ENCODE measurements at places on chromosomes 7 and 10. TPM values are rescaled to one million over a fixed set of nuclear protein-coding genes. Genes with fewer than 3 reads are reported as not detected.

The OR2A12 gene
- total RNA-seq = not detected

The ESYT2 gene
- 60.8 TPM for total RNA-seq

The AQP1 gene
- 117 TPM for total RNA-seq

GRCh38 chr10:32929634-32930033 lies 28.4 kb downstream of the ITGB1 start:
- H3K27ac ChIP-seq = peak overlapping the region; percentile 42
- H3K4me3 ChIP-seq = no peak overlapping the region
- peak; percentile 50 for DNase-seq
- no peaks in the 10 kb centered on the region for H3K4me1 ChIP-seq
- H3K36me3 ChIP-seq = no peaks in the 10 kb centered on the region
- H3K27me3 ChIP-seq = no peaks in the 10 kb centered on the region

DNA sequence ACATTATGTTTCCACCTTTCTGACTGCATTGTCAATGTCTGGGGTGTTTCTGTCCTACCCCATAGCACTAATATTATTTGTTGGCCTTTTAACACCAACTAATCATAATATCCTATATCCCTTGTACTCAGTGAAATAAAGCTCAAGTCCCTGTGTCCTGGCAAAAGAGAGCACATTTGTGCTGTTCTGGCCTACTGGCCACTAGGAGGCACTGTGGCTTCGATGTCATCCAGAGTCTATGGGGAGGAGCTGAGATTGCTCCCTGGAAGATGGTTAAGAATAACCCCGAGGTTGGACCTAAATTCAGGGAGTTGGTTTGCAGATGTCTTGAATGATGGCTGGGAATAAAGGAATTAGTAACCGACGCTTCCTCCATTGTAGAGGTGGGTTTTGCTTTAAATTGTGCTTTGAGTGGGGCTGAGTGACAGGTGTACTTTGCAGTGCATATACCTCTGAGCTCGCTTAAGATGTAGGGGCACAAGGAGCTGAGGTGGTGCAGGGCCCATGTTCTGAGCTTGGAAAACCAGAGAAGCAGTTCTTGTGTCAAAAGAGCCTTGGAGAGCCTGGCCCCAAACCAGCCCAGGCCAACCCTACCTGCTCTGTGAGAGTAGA lies 191.2 kb upstream of the PRSS1 start:
- H3K4me1 ChIP-seq = no peaks in the 10 kb centered on the region
- H3K4me3 ChIP-seq = no peak overlapping the region
- no peak overlapping the region for H3K27ac ChIP-seq
- no peaks in the 10 kb centered on the region for H3K27me3 ChIP-seq

DNA sequence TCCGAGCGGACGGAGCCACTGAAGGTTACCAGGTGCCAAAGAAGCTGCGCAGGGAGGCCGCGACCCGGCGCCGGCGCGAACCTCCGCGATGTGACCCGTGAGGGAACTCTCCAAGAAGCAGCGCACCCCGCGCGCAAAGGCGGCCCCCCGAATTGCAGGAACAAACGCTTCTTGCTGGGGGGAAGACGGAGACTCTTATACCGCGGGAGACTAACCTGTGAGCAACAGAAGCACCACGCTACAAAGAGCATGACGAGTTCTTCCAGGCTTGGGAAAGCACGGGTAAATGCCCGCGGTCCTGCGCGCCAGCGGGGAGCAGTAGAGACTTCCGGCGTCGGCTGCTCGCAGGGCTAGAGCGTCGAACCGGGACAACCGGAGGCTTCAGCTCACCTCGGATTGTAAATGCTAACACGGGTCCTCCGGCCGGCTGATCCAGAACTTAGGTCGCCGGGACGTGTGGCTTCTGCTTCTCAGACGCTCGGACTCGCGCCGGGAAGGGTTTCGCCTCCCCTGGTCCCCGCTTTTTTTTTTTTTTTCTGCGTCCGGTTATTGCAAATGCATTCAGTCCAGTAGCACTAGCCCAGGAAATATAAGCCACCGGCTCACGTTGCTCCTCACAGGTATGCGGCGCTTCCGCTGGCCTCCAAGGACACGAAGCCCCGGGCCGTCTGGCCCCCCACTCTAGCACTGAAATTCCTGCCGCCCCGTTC lies at the start of gene COA1:
COA1 (minus strand) TSS at position 310 of the 710 bp plus-strand sequence. CDS start 80,909 bp downstream, outside the sequence.
- no peaks in the 10 kb centered on the region for H3K4me1 ChIP-seq
- H3K4me3 ChIP-seq = peak within 1 kb of the TSS; percentile 51
- H3K27ac ChIP-seq = peak within 1 kb of the TSS; percentile 72
- no peaks in the 10 kb centered on the region for H3K36me3 ChIP-seq

DNA sequence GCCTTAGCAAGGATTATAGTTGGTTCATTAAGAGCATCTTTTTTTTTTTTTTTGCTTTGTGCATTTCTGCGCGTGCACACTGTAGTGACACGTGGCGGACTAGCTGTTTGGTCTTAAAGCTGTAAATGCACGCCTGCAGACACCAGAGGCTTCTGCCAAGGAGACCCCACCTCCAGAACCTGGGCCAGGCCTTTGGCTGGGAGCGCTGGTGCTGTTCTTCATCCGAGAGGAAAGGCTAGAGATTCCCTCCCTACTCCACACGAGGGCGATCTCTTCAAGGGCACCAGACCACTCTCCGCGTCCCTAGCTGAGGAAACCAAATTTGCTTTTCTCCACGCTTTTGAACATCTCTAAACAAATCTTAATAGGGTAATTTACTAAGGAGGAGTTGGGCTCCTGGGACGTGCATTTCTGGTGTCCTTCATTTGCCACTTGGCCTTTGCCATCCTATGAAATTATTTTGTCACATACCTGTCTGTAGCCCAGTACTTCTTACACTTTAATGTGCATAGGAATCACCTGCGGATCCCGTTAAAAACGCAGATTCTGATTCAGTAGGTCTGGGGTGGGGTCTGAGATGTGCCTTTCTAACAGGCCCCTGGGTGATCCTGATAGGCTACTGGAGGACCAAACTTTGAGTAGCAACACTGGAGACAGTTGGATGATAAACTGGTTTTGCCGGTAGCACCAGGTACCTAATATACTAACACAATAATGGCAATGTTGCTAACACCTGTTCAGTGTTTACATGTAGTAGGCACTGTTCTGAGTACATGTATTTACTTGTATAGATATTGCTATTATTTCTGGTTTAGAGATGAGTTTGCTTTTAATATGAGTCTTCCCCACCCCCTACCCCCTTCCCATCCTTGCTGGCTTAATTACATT lies 1.3 kb upstream of the SLC26A5 start:
- no peaks in the 10 kb centered on the region for H3K36me3 ChIP-seq
- H3K4me1 ChIP-seq = no peaks in the 10 kb centered on the region
- H3K4me3 ChIP-seq = no peak overlapping the region
- no peaks in the 10 kb centered on the region for H3K27me3 ChIP-seq
- DNase-seq = peak; percentile 59

DNA sequence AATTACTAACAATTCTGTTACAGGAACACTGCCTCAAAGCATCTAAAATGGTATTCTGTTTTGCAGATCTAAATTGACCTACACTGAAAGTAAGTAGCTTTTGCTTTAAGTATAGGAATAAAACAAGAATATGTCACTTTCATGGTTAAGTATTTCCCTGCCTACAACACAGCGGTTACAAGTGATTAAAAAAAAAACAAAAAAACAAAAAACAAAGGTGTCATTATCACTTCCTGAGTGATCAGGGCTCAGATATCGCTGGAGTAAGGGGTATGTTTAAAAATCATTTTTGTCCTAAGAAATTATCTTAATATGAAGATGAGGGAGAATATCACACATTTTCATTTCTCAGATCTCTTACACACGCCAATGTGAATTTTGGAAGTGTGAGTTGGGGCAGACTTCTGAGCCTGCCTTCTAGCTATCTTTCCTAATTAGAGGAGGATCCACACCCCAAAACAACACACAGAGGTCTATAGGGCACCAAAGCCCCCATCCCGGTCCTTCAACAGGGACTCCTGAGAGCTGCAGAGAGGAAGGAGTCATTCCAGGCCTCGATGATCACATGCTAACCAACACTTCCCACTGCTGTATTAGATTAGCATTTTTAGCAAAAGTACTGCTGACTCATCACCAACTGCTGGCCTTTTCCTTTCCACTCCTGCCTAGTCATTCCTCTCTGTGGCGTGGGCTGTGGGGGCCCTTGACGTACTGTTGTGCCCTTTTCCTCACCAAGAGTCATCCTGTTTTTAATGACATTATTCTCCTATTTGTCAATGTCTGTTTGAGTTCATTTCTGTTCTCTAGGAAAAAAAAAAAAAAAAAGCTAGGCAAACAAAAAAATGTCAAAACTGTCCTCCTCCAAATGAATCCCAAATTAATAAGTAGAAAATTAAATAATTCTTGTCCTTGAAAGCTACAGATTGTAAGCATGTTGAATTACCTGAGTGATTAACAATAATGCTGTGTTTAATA lies 31.2 kb downstream of the PRTFDC1 start:
- no peak for DNase-seq
- H3K36me3 ChIP-seq = no peaks in the 10 kb centered on the region
- H3K4me1 ChIP-seq = no peaks in the 10 kb centered on the region
- no peaks in the 10 kb centered on the region for H3K27me3 ChIP-seq
- no peak overlapping the region for H3K27ac ChIP-seq

DNA sequence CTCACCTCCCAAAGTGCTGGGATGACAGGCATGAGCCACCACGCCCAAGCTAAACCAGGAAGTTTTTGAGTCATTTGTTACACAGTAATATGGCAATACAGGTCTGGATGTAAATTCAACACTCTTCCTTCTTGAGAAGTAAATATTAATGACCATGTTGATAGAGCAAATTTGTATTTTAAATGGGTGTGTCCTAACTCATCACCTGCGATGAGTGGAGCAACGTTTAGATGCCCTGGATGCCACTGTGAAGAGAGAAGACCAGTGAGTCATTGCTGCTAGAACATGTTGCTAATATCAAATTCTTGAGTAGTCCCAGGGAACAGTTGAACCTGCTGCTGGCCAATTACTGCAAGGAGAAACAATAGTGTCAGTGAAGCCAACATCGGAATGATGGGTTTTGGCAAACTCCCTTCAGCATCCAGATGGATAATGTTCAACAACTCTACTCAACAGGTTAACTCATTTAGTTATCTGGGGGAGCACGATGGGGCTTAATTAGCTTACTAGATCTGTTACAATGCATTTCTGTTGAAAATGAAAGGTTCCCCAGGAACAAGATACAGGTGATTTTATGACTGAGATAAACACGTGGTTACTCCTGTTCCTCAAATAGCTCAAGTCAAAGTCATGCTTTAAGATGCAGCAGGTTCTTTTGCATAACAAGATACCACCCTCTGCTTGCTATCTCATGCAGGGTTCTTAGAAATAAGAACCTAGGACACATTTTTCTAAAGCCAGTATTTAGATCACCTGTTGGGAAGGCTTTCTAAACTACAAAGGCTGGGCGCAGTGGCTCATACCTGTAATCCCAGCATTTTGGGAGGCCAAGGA lies 146.8 kb downstream of the CALN1 start:
- no peaks in the 10 kb centered on the region for H3K36me3 ChIP-seq
- no peaks in the 10 kb centered on the region for H3K4me1 ChIP-seq
- H3K4me3 ChIP-seq = no peak overlapping the region
- DNase-seq = no peak
- no peaks in the 10 kb centered on the region for H3K27me3 ChIP-seq

- no peak overlapping the region for H3K4me3 ChIP-seq
- H3K4me1 ChIP-seq = no peaks in the 10 kb centered on the region
- no peaks in the 10 kb centered on the region for H3K27me3 ChIP-seq
Observed at GRCh38 chr10:114911801-114912469, 26.1 kb upstream of the TRUB1 start.

- H3K27ac ChIP-seq = no peak overlapping the region
- no peak overlapping the region for H3K4me3 ChIP-seq
Observed at GRCh38 chr10:83987216-83987615, 152.1 kb upstream of the GHITM start.

- no peak overlapping the region for H3K4me3 ChIP-seq
- H3K27me3 ChIP-seq = no peaks in the 10 kb centered on the region
- no peaks in the 10 kb centered on the region for H3K4me1 ChIP-seq
- no peak for DNase-seq
Observed at GRCh38 chr10:34699904-34700517, 115.1 kb downstream of the PARD3 start.

DNA sequence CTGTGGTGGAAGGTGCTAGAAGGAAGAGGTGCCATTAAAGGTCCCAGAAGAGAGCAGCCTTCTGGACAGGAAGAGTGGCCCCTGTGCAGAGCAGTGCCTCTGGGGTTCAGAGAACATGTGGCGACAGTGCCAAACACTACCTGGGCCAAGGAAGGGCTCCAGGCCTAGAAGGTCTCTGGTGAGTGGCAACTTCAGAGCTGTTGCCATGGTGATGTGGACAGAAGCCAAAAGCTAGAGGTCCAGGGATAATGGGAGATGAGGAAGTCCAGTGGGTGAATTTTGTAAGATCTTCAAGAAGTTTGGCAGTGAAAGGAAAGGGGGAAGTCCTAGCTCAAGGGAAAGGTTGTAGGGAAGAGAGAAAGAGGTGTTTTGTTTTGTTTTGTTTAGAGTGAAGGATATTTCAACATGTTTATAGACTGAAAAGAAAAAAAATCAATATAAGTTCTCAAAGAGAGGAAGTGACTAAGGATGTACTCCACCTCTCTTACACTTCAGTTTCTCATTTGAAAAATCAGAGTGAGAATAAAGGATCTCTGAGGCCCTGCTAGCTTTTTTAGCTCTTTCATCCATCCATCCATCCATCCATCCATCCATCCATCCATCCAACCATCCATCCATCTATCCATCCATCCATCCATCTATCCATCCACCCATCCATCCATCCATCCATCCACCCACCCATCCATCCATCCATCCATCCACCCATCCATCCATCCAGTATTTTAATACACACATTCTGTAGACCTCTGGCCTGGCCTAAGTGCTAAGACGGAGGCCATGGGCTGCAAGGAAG lies 77.1 kb upstream of the DUSP5 start:
- no peaks in the 10 kb centered on the region for H3K4me1 ChIP-seq
- no peak overlapping the region for H3K27ac ChIP-seq
- no peak for DNase-seq
- no peak overlapping the region for H3K4me3 ChIP-seq
- no peaks in the 10 kb centered on the region for H3K27me3 ChIP-seq

Data from prostate gland (tissue), 2 donors.